ENCODE measurements at places on chromosomes 5 and 9.

GRCh38 chr5:33330426-33330825, 110.3 kb upstream of the TARS1 start:
- no peak for DNase-seq

DNA sequence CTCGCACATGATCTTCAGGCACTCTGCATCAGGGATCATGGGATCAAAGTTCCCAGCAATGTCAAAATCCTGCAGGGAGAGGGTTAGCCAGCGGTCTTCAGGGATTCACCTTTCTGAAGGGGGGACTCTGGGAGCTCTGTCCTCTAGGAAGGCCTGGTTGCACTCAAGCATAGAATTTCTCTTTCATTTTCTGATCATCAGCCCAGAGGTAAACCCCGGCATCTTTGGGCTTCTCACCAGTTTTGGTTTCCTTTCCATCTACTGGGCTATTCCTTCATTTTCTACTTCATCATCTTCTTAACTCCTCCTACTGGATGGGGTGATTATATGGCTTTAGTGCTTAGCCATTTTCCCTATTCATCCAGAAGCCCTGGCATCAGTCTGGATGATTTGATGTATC, 4.6 kb upstream of the DND1 start:
- DNase-seq, result no peak

DNA sequence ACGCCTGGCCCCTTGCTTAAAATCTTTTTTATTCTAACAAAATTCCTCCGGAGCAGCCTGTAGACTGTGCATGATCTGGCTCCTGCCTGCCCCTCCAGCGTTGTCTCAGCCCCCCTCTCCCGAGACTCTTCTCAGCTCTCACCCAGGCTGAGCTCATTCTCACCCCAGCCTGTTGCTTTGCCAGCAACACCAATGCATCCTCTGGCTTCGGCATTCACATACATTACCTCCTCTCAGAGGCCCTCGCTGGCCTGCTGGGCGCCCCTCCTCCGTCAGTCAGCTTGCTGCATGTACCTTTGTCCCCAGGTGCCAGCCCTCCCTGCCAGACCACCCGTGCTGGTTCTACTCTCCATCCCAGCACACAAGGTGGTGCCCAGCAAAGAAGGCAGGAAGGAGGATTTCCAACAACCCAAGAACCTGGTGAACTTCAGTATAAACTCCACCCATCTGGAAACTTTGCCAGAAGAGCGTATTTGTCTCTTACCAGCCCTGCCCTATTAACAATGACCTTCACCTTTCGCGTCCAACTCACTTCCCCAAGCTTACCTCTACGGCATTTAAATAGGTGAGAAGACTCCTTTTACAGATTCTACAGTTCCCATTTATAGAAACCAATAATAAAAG, 35.0 kb downstream of the MYO10 start:
- no peak for DNase-seq

- DNase-seq, result no peak
Observed at GRCh38 chr9:106757514-106757913, 105.5 kb upstream of the ZNF462 start.

DNA sequence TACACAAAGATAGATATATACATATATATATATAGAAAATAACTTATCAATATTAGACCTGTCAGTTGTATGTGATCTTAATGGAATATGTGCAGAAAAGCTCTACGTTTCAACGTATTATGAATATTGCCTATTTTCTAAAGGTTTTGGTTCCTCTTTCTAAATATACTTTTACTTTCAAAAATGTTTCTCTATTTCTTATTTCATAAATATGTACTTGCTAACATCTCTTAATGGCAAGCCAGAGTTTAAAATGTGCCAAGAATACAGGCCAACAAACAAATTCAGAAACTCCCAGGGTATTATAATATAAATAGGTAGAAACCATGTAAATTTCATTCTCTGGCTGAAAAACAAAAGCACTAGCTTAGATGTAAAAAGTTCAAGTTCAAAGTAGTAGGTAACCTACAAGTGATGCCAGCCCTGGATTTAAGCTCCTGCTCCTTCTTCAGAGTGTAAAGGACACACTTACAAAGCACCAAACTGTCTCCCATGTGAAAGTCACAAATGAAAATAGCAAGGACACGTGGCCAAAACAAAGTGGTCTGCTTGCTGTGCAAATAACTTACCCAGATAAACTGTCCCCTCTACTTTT, 685.1 kb upstream of the DMAC1 start:
- DNase-seq, result no peak

DNA sequence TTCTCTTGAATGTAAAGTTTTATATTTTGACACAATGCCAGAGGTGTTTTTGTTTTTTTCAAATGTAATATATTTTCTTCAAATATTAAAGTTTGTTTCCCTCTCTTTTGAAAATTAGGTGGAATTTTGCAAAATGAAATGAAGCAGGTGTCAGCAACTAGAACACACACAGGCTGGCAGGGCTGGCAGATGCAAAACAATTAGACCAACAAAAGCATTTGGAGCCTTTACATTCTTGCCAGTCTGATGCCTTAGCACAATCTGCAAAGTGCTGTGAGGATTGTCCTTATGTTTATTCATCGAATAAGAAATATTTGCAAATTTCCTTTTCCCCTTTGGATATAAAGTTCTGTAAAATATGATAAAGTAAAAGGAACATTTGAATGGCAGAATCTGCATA, 1063.9 kb downstream of the CDH9 start:
- no peak for DNase-seq

DNA sequence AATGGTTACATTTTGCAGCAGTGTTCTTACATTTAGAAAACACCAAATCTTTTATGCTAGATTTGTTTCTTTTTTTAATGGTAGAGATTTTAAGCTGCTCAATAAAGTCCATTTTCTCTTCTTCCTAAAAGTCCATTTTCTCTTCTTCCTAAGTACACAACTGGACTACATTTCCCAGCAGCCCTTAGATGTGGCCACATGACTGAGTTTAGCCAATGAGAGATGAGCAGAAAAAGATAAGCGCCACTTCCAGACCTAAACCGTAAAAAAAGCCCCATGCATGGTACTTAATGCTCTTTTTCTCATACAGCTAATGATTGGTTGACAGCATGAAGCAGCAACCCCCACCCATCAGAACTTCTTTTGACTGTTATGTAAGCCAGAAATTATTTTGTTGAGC, 206.7 kb downstream of the FAM114A2 start:
- DNase-seq, result no peak

DNA sequence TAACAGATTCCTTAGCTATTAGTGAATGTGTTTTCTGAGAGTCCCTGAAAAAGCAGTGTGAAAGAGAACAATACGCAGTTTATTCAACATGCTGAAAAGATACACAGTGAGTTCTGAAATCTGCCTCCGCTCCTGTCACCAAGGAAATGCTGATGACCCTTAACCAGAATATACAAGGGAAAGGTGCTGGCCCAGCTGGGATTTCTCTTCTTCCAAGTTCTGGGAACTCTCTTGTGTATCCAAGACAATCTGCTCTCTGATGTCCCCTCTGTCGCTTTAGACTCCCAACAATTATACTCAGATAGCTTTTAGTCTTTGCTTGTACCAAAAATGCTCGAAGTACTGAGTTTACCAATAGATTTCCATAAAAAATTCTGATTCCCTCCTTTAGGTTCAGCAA, 214.9 kb downstream of the TMEM167A start:
- DNase-seq, result no peak

GRCh38 chr5:138148811-138149210, 9.6 kb upstream of the NME5 start:
- no peak for DNase-seq

- DNase-seq, result no peak
Observed at GRCh38 chr5:6758236-6758635, 45.0 kb downstream of the TENT4A start.

- no peak for DNase-seq
Observed at GRCh38 chr9:116042321-116042720, 111.3 kb upstream of the PAPPA start.

DNA sequence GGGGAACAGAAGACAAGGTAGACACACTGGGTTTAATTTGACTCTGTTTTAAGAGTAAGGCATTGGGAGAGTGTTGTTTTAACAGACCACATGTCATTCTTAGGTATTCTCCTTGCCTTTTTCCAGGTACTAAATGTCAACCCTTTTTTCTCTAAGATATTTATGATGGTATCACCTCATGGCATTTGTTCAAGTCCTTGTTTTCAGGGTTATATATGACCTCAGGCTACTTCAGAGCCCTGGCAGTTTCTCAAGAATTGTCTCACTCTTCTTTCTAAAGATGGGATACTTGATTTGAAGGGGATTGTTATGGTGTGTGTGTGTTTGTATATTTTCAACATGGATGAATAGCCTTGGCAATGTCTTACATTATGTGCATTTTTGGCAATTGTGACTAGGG, 131.1 kb upstream of the ACTBL2 start:
- no peak for DNase-seq

GRCh38 chr9:135184181-135185053, 96.9 kb downstream of the OLFM1 start:
- no peak for DNase-seq

DNA sequence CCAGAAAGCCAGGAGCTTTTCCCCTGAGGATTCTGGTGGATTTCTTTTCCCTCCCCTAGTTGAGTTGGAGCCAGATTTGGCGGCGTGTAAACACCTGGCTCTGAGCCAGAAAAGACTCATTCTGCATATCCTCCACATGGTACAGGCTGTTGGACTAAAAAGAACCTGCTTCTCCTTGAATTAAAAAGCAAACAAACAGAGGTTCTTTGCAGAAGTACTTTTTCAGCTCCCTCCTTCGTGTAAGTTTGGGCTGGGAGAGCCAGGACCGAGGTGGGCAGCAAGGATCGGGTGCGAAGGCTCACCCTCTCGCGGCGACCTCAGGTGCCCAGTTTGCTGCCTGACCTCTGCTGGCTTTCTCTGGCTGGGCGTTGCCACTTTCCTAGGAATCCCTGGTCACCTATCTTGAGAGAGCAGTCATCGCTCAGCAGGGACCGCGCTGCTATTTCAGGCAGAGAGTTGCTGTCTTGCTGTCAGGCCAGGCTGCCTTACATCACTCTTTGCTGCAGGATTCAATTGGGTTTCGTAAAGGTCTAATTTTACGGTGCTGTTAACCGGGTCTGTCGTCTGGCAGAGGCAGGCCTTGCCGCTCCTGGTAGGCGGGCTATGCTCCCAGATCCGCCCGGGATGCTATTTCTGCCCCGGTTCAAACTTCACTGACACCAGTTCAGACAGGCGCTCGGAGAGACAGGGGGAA, 3.2 kb downstream of the PAPPA start:
- peak; percentile 58 for DNase-seq

GRCh38 chr9:136013524-136014034, 52.4 kb upstream of the UBAC1 start:
- DNase-seq, result peak; percentile 15

- DNase-seq, result no peak
Observed at GRCh38 chr5:33235304-33235703, 205.5 kb upstream of the TARS1 start.

DNA sequence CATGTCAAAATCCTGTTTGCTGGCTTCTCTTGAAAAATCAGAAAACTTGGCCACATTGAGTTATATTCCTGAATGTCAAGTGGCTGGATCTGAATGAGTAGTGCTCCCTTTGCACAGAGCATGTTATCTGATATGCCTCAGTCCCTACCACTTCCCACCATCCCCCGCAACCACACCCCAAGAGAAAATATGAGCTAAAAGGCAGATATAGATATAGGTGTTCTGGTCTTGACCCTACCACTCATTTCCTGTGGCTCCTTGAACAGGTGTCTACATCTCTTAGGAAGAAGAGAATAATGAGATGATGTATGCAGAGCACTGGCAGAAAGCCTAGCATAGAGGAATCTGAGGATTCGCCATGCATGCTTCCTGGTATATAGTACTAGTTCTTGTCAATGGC, 6.6 kb upstream of the CYSTM1 start:
- DNase-seq, result no peak

DNA sequence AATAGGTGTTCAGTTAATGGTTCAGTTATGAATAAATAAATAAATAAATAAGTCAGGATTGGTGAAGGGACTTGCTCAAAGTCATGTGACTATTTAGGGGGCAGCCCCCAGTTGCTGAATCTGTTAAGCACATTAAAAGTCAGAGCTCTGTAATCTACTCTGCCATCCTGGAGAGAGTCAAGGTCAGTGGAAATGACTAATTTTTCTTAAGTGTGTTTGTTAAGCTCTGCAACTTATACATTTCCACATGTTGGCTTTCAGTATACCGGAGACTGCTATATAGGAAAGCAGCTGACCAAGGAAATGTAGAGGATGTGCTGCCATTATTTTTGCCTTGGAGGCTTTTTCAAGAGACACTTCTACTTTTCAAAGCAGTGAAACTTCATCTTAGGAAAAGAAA, 57.9 kb downstream of the KIAA1958 start:
- DNase-seq, result no peak

- DNase-seq, result no peak
Observed at GRCh38 chr9:100397529-100398266, 29.2 kb upstream of the MSANTD3 start.

DNA sequence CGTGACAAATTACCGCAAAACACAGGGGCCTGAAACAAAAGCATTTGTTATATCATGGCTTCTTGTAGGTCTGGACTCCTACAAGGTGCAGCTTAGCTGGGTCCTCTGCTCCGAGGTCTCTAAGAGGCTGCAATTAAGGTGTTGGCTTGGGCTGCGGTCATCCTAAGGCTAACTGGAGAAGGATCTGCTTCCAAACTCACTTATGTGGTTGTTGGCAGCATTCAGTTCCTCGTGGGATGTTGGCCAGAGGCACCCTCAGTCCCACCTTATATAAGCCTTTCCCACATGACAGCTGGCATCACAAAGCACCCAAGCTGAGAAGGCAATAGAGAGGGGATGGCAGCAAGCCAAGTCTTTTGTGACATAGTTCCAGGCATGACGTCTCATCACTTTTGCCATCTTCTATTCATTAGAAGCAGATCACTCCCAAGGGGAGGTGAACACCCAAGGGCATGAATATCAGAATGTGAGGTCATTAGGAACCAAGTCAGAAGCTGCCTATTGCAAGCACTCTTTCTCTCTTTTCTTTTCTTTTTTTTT, 47.9 kb upstream of the ZBTB43 start:
- DNase-seq, result no peak

DNA sequence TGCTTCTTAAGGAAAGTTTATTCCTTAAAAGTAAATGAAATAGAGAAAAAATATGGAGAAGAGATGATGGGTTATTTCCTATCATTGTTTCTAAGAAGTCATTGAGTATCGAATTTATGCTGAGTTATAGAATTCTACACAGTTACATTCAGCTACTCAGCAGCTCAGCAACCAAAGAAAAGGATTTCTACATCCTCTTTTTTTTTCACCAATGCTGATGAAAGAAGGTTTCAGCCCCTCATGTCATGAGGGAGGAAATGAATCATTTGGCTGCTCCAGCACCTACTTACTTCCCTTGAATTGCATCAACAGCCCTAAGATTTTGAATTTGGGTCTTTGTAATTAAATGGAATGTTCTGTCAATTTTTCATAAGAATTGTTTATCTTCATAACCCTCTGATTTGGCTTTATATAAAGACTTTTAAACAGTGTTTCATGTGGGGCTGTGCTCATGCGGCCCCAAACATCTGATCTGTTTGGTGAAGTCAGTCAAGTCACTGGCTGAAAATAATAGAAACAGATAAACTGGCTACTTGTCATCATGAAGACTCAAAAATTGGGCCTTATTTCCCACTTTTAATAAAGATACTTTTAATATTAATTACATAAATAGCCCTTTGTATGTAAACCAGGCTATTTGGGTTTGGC, 18.5 kb upstream of the SNX2 start:
- no peak for DNase-seq

All from dorsolateral prefrontal cortex (tissue), 122 donors.